Stimulated activated CD4-positive, alpha-beta T cell treated with anti-CD3 and anti-CD28 coated beads, Interleukin-2, amount 100 ng/mL, for 24 hours (primary cell): ENCODE measurements at places on chromosomes 2 and 18.

DNA sequence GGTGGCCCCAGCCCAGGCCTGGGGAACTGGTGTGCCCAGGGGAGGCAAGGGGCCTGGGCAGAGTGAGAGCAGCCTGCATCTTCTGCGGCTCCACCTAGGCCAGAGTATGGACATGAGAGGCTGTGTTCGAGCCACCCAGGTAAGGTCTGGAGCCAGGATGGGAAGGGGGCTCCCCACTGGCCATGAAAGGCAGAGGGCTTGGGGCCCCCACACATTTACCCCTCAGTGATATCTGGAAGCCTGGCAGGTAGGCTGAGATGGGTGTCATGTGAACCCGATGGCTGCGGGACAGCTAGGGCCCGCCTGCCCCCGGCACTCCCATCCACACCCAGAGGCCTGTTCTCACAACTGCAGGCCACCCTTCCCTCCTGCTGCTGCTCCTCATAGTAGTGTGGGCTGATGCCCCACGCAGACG lies 13.2 kb downstream of the ADRA2B start:
- no peak for DNase-seq

GRCh38 chr2:28452534-28453081 lies 43.3 kb upstream of the PLB1 start:
- DNase-seq, result peak; percentile 91

DNA sequence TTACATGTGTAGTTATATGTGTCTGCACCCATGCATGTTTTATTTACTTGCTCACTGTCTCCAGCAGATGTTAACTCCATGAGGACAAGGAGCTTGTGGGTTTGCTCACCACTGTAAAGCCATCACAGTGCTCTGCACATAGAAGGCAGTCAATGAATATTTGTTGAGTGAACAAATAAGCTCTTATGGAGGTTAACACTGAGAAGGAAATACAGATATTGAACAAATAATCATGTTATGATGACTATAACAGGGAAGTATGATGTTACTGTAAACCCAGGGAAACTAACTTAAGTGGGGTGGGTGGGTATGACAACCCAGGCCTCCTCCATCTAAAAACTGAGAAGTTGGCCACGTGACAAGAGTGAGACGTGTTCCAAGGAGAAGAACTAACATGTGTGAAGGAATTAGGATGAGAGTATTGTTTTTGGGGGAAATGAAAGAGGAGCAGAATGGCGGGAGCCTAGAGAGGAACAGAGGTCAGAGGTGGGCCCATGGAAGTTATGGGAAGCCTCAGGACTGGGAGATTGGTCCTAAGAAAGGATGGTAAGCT lies 6.0 kb upstream of the FAM117B start:
- no peak for DNase-seq

GRCh38 chr18:43664487-43665008 lies 387.3 kb upstream of the SYT4 start:
- no peak for DNase-seq

GRCh38 chr2:60989259-60989658 lies 28.3 kb upstream of the PEX13 start:
- no peak for DNase-seq

- no peak for DNase-seq
Measured at GRCh38 chr2:224134003-224134734, 95.1 kb upstream of the SERPINE2 start.

DNA sequence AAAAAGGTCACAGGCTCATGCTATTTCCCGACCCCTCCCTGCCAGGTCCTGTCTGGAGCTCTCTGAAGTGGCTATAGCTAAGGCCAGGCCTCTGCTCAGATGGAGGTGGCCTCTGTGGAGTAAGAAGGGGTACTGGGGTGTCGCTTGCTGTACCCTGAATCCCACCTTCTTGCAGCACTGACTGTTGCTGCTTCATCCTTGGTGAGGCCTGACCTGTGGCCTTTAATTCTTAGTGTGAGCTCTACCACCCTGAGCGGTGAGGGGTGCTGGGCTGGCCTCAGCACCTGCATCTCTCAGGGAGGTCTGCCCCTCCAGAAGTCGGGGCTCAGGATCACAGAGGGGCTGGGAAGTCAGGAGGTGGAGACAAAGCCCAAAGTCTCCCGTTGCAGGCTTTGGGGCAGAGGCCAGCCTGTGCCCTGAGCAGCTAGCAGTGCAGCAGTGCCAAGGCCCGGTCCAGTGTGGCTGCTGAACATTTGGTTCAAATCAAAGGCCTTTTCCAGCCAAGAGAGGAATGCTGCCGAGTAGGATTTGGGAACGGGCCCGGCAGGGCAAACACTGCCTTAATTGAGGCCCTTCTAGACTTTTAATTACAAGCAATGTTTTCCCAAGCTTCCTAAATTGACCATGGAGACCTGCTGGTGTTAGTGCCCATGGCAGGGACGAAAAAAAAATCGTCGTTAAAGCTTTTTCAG lies 133.5 kb upstream of the HAAO start:
- no peak for DNase-seq

DNA sequence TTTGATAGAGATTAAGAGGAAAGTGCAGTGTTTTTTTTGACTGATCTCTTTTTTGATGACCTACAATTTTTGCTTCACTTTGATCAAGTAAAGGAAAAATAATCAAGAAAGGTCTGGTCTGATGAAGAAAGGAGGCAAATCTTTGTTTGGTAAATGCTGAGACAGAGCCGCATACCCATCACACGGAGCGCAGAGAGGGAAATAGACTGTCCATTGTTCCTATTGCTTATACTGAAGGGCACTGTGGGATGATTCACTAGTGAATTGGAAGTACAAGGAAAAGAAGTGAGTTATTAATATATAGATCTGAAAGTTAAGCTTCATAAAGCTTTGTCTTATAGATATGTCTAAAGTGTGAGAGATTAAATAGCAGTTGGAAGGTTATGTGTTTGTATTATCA lies 455.1 kb downstream of the PLCL1 start:
- DNase-seq, result no peak

DNA sequence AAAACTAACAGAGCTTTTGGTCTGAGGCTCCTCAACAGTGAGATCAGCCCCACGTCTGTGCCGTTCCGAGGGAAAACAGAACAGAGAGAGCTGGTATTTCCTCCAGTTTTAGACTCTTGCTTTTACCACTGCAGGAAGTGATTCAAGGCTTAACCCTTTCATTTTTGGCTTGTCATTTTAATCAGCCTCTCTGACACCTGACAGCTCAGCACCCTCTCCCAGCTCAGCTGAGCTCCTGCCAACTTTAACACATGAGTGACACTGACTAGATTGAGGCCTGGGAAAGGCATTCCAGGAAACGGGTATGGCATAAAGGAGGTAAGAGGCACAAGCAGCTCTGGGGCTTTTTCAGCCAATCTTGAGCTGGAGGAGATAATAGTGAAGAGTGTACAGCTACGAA lies 239.4 kb upstream of the SKOR2 start:
- no peak for DNase-seq

DNA sequence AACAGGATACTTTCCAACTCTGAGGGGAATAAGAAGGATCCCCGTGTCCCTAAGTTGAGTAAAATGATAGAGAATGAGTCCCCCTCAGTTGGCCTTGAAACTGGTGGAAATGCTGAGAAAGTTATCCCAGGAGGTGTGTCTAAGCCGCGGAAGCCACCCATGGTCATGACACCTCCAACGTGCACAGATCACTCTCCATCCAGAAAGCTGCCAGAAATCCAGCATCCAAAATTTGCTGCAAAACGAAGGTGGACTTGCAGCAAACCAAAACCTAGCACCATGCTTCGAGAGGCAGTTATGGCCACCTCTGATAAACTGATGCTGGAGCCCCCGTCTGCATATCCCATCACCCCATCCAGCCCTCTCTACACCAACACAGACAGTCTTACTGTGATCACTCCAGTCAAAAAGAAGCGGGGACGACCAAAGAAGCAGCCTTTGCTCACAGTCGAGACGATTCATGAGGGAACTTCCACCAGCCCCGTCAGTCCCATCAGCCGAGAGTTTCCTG lies 270.1 kb downstream of the SETBP1 start:
- DNase-seq, result no peak

GRCh38 chr2:189142893-189143759 lies 36.4 kb downstream of the COL5A2 start:
- DNase-seq, result peak; percentile 53

- DNase-seq, result no peak
Measured at GRCh38 chr2:104703669-104704068, 150.2 kb upstream of the POU3F3 start.

GRCh38 chr2:50607721-50608120 lies 424.2 kb downstream of the NRXN1 start:
- no peak for DNase-seq

- DNase-seq, result no peak
Measured at GRCh38 chr2:238160206-238161129, 1.7 kb downstream of the ERFE start.

DNA sequence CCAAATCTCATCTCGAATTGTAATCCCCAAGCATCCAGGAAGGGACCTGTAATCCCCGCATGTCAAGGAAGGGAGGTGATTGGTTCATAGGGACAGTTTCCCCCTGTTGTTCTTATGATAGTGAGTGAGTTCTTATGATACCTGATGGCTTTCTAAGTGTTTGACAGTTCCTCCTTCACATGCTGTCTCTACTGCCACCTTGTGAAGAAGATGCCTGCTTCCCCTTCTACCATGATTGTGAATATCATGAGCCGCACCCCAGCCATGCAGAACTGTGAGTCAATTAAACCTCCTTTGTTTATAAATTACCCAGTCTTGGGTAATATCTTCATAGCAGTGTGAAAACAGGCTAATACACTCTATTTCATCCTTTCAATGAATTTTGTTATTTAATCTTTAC lies 446.7 kb downstream of the RNF144A start:
- no peak for DNase-seq

GRCh38 chr18:58315041-58315440 lies 271.0 kb downstream of the NEDD4L start:
- no peak for DNase-seq

DNA sequence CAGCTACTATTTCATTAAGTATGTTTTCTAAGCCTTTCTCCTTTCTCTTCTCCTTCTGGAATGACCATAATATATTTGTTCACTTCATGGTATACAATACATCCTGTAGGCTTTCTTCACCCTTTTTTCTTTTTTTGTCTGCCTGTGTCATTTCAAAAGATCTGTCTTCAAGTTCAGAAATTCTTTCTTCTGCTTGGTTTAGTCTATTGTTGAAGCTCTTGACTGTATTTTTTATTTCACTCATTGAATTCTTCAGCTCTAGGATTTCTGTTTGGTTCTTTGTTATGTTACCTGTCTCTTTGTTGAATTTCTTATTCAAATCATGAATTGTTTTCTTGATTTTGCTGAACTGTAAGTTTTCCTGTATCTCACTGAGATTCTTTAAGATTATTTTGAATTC lies 109.9 kb downstream of the TMEM131 start:
- DNase-seq, result no peak

- peak; percentile 51 for DNase-seq
Measured at GRCh38 chr2:191691016-191691735, 13.2 kb downstream of the NABP1 start.
